ENCODE measurements at places on chromosomes 16 and 17.

- no peak for DNase-seq
Measured at GRCh38 chr17:9645851-9646545, 681 bp downstream of the USP43 start.

- no peak for DNase-seq
Measured at GRCh38 chr16:8619671-8620370, 1.7 kb upstream of the METTL22 start.

GRCh38 chr17:61302953-61303816 is 96.5 kb upstream of the TBX2 start:
- DNase-seq, result no peak

- DNase-seq, result no peak
Measured at GRCh38 chr17:76174037-76174436, 33.0 kb upstream of the FOXJ1 start.

GRCh38 chr17:7886227-7887037 is 2.2 kb upstream of the CHD3 start:
- peak; percentile 32 for DNase-seq

DNA sequence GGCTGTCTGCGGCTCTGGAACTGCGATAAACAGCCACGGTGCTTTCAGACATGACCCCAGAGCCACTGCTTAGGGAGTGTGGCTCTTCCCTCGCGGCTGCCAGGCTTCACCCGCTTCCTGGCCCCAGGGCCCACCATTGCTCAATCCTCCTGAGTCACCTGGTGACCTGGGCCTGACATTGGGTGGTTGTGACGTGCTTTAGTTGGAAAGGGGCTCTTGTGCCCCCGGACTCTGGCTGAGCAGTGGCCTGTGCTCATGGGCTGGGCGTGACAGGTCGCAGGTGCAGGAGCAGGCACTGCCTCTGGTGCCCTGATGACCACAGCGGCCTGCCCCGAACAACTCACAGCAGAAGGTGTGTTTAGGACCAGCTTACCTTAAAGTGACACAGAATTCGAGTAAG is 8.6 kb upstream of the NUDT16L1 start:
- DNase-seq, result no peak

- no peak for DNase-seq
Measured at GRCh38 chr16:89442588-89442987, 47.8 kb downstream of the ANKRD11 start.

DNA sequence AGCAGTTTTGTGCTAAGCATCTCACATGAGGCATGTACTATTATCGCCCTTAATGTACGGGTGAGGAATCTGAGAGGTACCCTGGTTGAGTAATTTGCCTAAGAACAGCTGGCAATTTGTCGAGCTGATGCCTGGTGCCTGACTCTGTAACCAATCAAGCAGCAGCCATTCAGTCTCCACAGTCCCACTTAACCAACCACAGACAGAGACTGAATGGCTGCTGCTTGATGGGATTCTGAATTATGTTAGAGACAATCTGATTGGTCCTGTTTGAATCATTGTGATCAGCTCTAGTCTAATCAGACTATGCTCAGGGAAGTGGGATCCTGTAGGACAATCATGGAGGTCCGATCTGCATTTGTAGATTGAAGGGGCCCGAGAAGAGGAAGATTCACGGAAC is 447.0 kb downstream of the SHISA9 start:
- no peak for DNase-seq

DNA sequence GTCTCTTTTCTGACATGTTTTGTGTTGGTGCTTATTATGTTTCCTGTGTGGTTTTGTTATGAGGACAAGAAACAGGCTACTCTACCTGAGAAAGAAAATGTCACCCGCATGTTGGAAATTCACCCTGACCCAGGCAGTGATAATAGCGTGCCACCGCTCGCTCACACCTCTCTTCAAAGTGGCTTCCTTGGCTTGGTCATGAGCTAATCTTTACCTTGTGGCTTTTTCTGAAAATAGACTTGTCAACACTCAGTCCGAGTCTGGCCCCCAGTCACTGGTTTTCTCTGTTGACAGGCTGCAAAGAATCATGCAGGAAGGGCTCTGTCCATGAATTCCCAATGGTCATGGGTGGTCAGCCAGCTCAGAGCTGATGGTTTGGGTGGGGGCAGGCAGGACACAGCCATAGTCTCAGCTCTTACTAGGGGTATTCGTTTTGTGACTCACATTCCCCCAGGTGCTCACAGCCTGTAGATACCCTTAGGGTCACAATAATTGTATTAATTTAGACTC is 121.3 kb upstream of the CACNG5 start:
- DNase-seq, result no peak

DNA sequence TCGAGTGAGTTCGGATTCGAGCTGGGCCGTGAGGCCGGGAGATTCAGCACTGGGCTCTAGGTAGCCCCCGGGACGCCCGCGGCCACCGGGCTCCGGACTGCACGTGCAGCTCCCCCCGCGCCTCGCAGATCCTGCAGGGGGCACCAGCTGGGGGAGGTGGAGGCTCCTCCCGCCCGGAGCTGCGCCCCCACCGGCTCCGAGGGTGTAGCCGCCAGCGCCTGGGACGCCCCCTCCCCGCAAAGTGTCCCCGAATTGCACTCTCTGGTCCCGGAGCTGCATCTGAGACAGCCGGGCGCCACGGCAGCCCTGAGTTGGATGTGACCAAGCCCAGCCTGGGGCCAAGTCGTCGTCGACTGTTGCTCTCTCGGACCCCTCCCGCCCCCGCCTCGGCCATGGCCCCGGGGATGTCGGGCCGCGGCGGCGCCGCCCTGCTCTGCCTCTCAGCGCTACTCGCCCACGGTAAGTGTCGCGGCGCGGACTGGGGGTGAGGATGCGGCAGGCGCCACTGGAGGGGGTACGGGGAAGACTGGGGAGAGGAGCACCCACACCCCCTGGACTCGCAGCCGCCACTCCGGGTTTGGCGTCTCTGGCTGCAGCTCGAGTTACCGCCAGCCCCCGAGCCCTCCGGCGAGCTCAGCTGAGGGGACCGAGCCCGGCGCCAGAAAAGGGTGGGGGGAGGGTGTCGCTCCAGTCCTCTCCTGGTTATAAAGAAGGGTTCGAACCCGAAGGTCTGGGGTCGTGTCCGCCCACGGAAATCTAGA is 1.5 kb downstream of the TMEM132E start:
- no peak for DNase-seq

Data from foreskin melanocyte (primary cell).